ENCODE measurements at places on chromosomes 2 and 18.

GRCh38 chr2:112867701-112868631 lies 31.4 kb upstream of the IL1B start:
- no peak for DNase-seq

DNA sequence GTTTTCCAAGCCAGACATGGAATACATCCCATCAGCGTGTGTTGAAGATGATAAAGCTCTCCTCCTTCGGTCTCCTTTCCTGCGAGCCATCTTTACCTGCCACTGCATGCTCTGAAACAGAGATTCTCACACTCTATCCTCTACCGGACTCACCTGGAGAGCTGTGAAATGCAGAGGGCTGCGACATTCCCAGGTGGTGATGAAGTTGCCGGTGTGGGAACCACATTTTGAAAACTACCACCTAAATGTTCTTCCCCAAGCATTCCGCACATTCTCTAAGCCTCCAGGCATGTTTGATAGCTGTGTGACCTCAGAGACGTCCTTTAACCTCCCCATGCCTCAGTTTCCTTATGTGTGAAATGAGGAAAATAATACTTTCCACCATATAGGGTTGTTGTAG lies 226.2 kb upstream of the RAB6C start:
- no peak for DNase-seq

GRCh38 chr2:28250006-28250405 lies 142.7 kb upstream of the FOSL2 start:
- DNase-seq = no peak

DNA sequence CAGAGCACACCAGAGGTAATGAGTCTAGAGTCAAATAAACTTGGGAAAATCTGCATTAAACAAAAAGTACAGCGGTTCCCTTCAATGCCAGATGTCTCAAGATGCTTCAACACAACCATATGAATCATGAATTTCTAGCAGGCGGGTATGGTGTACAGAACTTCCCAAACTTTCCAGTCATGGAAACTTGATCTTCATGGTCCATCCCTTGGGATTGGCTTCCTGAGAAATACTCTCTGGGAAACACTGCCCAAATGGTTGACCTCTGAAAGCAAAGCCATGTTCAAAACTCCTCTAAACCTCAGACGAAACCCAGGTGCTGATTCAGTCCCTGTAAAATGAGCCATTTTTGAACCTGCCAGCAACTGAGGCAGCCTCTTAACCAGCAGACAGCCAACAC lies 16.4 kb upstream of the TMEM247 start:
- no peak for DNase-seq

Measured in T-helper 2 cell treated with Interferon-gamma antibody and Interleukin-4, amounts not matched to agents 5 μg/mL and 100 μg/mL, for 36 hours (primary cell).